ENCODE measurements at places on chromosomes 11 and 22.
A peak's percentile ranks its signal among the peaks of the same experiment; 100 is the strongest.

DNA sequence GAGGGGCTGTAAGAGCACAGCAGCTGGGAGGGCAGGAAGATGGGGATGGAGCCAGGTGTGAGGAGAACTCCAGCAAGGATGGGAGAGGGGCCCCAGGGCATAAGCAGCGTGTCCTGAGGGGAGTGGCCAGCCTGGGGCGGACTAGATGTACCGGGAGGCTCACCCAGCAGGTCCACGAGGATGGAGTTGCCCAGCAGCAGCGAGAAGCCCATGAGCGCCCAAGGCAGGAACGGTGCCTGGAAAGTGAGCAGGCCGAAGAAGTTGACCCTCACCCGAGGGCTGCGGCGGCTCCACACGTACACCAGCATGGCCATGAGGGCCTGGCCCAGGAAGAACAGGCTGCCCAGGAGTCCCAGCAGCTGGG lies 1.3 kb downstream of the DERL3 start:
- no peak for DNase-seq

DNA sequence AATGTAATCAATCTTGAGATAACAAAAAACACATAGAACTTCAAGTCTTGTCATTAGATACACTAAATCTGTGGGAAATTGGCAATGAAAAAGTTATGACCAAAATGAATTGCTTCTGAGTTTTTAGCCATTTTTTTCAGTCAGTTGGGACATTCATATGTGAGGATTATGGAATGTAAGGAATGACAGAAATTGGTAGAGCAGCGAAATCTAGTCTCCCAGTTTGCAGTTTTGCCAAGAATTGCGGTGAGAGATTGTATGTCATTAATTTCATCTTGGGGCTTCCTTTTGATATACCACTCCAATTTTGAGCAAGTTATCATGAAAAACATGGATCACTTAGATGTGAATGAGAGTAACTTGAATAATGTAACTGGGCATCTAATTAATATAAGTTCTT lies 49.9 kb downstream of the SIK2 start:
- DNase-seq: no peak

GRCh38 chr22:47059701-47060161 lies 297.3 kb downstream of the TBC1D22A start:
- DNase-seq: no peak

DNA sequence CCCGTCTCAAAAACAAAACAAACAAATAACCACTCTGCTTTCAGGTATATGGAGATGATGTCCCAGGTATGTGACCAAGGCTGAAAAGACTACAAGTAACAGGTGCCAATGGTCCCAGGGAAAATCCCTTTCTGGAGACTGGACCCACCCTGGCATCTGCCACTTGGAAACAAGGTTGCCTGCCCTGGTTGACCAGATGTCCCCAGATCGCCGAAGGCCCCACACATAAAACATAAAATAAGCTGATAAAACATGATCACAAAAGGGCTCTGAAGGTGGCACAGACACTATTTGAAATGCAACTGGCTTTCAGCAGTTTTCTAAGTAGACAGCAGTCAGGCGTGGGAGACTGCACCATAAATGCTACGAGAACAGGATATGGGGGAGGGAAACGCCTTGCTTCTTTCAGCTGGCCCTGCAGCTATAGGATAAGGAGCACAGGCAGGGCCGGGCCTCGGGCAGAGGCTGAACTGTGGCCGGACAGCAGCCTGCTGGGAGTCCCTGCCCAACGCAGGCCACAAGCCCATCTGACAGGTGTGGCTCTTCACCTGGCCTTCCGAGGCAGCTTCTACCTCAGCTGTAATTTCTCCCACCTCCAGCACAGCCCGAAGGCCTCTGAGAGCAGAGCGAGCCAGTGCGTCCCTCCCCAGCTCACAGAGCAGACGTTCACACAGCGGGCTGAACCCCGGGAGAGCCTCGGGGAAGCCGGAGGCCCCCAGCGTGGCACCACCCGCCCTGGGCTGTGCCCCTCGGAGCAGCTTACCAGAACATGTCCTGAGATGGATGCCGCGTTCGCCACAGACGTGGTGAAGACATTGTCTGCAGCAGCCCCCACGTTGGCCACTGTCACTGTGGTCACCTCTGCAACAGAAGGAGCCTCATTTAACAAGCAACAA lies 4.0 kb downstream of the DEAF1 start:
- DNase-seq: no peak

GRCh38 chr22:19105867-19106802 lies 16.1 kb downstream of the DGCR2 start:
- no peak for DNase-seq

DNA sequence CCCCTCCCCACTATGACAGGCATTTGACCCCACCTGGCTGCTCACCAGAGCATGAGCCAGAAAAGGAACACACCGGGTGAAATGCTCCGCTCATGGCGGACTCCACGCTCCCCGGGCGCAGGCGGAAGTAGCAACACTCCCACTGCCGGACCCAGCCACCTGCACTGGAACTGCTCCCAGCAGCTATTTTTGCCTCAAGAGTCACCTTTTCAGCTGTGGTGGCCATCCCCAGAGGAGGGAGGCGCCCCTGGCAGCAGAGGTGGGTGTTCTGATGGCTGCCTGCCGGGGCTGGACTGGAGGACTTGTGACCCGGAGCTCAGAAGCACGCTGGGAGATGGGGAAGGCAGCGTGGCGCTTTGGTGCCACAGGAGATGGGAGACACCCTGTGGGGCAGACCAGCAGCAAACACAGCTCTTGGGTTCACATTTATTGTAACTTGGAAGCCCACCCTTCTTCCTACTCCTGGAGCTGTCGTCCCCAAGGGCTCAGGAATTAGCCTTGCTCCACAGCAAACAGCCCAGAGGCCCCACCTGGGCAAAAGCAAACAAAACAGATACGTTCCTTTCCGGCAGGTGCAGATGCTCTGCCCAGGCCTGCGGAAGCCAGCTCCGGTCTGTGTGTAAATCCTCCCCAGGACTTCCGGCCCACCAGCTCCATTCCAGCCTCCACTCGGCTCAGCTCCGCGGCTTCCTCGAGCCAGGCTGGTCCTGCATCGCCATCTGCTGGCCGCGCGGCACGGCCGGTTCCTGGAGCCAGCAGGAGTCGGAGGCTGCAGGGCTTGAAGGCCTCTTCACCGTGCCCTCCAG lies 3.7 kb downstream of the RPS19BP1 start:
- DNase-seq: peak; percentile 94

DNA sequence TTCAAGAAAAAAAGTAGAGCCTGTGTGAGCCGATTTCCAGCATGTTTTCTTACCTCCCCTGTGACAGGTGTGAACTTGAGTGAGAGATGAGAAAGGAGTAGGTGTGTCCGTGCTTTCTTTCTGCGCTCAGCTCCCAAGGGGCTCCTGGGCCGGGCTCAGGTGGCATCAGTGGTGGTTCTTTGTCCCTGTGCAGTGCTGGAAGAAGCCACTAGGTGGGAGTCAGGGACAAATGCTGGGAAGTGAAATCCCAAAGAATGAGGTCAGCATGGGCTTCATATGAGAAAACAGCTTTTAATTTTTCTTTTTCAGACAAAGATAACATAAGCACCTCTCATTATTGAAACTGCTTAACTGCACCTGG lies 57.8 kb downstream of the PPFIBP2 start:
- peak; percentile 64 for DNase-seq

GRCh38 chr11:19820100-19820499 lies 107.5 kb downstream of the NAV2 start:
- peak; percentile 37 for DNase-seq

All from NCI-H2029 (cell line).